ENCODE measurements at places on chromosomes 4 and X. TPM values are rescaled to one million over a fixed set of nuclear protein-coding genes. Genes with fewer than 3 reads are reported as not detected.

GRCh38 chrX:155027509-155028066 is 944 bp downstream of the FUNDC2 start:
- DNase-seq: no peak

DNA sequence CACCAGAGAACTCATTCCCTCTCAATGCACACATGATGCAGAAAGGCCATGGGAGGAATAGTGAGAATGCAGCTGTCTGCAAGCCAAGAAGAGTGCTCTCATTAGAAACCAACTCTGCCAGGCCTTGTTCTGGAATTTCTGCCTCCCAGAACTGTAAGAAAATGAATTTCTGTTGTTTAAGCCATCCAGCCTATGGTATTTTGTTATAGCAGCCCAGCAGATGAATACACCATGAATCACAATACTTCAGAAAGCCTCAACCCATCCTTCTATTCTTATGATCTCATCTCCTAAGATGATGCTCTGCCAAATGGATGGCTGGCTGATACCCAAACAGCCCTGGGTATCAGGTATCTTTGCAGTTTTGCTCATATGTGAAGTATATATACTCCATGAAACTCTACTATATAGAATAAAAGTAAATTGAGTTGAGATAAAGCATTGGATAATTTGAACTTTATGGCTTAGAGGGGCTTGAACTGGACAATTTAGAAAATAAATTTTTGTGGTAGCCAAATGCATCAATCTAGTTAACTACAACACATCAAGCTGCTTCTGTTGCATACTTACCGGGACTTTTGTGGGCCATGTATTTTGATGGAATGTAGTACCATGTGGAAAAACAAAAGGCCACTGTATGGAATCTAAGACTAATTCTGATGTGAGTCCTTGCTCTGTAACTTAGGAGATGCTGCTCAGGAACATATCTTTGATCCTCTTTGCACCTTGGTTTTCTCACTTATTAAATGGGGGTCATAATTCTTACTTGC is 245.9 kb downstream of the HS3ST1 start:
- DNase-seq: no peak

GRCh38 chrX:153441296-153441695 is 4.6 kb downstream of the TREX2 start:
- no peak for DNase-seq

- no peak for DNase-seq
These were observed 50.3 kb upstream of the ENPP6 start for GRCh38 chr4:184267673-184268583.

Gene CORIN
- total RNA-seq: 0.52 TPM

DNA sequence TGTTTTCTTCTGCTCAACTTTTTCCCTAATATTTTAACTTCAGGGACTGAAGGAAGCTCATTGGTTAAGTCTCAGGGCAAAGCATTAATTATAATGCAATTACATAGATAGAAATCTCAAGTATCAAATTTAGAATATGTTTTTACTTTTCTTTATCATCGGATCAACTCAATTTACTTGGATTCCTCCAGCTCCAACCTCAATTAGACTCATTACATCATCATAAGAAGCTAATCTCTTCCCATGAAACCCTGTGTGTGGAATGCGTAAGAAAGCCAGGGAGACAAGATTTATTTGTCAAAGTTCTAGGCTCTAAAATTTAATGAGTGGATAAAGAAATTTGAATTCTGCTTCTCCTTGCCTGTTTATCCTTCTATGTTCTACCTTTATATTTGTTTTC is 918.4 kb downstream of the ADGRL3 start:
- DNase-seq: no peak

- DNase-seq: no peak
These were observed 609.2 kb downstream of the SPOCK3 start for GRCh38 chr4:166625018-166625637.

- no peak for DNase-seq
These were observed 114.4 kb downstream of the SH3KBP1 start for GRCh38 chrX:19772822-19773628.

GRCh38 chr4:22625311-22625710 is 67.4 kb upstream of the GBA3 start:
- no peak for DNase-seq

Gene USP27X
- 3.9 TPM for total RNA-seq

Gene TLR10
- total RNA-seq: 1.1 TPM

DNA sequence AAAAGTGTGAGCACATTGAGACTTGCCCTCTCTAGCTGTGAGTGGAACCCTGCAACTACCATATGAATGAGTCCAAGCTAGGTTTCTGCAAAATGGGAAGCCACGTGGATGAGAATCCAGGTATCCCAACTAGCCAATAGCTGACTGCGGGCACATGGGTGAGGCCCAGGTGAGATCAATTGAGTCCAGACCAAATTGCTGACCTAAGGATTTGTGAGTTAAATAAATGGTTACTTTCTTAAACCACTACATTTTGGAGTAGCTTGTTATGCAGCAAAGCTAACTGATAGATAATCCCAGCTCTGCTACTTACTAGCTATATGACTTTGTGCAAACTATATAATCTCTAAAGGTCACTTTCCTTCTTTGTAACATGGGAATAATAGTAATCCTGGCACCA is 150.3 kb upstream of the LCORL start:
- DNase-seq: no peak

DNA sequence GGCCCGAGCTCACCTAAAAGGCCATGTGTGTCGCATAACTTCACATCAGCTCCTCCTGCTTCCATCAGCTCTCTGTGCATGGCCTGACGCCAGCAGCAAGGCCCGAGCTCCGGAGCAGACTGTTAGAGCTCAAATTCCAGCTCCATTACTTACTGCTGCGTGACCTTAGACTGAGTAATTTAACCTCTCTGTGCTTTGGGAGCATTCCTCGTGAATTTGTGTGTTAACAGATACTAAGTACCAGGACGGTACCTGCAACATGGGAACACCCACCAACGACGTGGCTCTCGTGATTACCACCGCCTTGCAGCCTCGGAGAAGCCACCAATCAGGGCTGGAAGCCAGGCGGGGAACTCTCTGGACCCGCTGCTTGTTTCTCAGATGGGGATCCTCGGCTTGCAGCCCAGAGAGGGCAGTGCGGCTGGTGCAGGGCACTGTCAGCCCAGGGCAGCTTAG is 12.9 kb downstream of the LETM1 start:
- no peak for DNase-seq

GRCh38 chrX:30212172-30212571 is 3.2 kb upstream of the MAGEB2 start:
- no peak for DNase-seq

- no peak for DNase-seq
These were observed 227.8 kb upstream of the SPRY1 start for GRCh38 chr4:123168812-123169211.

Gene STAP1
- 0.88 TPM for total RNA-seq

DNA sequence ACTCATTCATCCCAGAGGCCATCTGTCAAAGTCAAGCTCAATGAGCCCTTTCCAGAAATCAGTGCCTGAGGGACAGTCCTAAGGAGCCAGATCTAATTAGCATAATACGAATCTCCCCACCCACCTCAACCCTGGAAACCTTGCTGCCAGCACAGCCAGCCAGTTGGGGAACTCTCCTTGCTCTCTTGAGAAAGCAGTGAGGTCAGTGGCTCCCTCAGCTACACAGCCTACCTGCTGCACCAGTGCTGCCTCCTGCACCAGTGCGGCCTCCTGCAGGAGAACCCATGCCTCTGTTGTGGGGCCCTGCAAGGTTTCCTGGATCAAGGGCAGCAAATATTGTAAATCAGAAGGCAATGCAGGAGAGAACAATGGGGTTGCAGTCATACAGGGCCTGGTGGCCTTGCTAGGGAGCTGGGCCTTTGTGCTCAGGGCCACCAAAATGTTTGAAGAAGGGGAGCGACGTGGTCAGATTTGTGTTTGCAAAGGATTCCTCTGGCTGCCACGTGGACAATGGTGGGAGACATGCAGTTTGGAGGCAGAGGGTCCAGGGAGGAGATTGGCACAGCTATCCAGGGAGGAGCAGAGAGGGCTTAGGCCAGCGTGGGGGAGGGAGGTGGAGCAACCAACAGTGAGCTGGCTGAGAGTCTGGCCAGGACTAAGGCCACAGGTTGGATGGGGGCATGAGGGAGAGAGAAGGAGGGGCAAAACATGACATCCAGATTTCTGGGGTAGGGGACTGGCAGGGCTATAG is 124.3 kb upstream of the MAMLD1 start:
- DNase-seq: no peak

DNA sequence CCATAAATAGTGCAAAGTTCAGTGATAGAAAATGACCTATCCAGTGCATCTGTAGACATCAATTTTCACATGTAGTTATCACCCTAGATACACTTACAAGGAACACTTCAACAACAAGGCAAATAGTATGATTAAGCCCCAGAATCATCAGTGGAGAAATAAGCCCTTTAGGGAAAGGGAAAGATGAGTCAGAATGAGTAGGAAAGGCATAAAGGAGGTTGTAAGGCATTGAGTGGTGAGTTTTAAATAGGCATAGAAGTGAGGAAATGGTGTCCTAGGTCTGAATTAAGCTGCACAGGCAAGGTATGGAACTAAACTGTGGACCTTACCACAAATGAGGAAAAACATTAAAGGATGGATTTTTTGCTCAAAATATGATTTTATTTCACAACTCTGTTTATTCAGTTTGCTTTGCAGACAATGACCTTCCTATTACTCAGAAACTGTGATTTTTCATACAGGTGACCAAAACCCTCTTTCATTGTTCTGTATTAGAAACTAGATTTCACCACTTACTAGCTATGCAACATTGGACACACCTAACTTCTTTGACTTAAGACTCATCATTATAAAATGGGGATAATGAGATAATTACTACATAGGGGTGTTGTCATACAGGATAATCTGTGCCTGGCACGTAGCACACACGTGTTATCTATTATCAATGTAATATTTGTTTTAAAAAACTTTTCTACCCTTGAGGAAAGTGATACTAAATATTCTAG is 57.0 kb upstream of the MAP9 start:
- no peak for DNase-seq

GRCh38 chr4:2598511-2599303 is 62.3 kb downstream of the FAM193A start:
- no peak for DNase-seq

DNA sequence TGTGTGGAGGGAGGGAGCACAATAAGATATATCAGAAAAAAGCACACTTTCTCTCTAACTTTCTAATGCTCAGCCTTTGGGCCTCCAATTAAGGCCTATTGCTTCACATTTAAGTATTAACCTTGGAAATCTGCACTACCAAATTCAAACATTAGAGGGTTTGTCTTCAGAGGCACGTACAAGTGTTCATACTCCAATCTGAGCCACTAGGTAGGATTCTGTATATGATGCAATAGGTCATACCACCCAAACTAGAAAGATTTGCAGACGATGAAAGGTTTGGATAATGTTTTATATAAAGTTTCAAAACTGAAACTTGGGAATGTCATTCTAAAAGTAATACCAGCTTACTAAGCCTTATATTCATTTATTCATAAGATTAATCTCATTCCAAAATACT is 106.4 kb downstream of the MID1 start:
- DNase-seq: no peak

Gene CLNK
- total RNA-seq: 0.30 TPM

DNA sequence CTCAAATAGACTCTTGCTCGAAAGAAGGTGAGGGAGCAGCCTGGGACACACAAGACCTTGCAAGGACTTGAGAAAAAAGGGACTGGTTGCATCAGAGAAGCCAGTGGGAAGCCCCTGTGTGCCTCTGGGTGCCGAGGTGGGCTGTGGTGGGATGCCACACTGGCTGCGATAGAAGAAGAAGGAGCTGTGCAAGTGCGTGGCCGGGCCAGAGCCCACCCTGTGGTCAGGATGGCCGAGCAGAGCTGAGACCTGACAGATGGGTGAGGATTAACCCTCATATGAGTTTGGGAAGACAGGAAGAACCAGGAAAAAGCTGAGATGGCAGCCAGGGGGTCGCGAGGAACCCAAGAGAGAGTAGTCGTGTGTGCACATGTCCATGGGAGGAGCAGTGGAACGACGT is 44.6 kb upstream of the HGFAC start:
- no peak for DNase-seq

- DNase-seq: no peak
These were observed 45.8 kb upstream of the GIMD1 start for GRCh38 chr4:106414366-106414765.

DNA sequence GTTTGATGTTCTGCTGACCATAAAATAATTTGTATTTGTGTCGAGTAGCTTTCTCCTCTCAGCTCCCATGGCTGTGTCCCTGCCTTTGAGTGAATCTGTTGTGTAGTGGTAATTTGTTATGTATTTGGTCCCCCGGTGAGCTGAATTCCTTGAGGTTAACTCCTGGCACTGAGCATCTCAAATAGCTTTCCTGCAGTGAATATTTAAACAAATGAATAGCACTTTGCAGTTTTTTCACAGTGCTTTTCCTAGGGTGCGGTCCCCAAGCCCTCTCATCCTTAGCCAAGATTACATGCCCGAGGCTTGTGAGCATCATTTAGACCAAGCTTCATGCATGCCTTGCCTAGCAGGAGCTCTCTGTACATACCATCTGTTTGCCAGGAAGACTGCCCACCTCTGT is 74.2 kb downstream of the CLDN34 start:
- DNase-seq: peak; percentile 17

GRCh38 chr4:151804821-151805220 is 44.0 kb upstream of the GATB start:
- DNase-seq: no peak

- DNase-seq: no peak
These were observed 387.3 kb downstream of the SPRY1 start for GRCh38 chr4:123783921-123784320.

GRCh38 chrX:133370696-133371275 is 44.5 kb downstream of the GPC4 start:
- DNase-seq: no peak

Gene DUSP9
- total RNA-seq: not detected

Gene PNMA6F
- total RNA-seq: not detected

DNA sequence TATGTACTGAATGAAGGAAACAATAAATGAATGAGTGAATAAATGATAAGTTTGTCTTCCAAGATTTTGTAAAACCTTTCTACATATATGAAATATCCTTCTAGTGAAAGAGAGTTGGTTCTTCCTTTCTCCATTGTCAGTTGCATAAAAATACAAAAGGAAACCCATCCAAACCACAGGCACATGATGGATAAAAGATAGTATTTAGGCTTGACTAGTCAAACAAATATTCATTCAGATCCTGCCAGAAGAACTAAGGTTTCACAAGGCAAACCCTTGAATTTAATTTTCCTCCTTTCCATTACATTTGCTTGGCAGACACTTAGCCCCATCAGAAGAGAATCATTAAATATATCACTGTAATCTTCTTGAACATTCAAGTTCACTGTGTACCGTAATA is 208.4 kb downstream of the COL25A1 start:
- no peak for DNase-seq

DNA sequence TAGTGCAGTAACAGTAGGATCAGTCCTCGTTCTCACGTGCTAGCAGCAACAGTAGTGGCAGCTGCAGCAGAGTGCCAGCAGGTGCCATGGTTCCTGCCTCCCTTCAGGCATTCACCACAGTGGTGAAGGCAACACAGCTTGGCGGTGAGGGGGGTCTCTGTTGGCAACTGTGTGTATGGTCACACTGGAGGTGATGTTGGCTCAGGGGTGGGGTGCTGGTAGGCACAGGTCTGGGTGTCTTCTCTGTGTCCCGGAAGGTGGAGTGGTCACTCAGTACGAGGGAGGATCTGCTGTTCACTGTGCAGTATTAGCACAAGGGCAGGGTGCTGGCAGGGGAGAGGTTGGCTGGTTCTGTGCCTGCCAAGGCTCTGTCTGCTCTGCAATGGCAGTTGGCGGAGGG is 671.8 kb downstream of the CCSER1 start:
- DNase-seq: no peak

Gene FAM47E
- total RNA-seq: 2.4 TPM

Gene ARHGAP36
- total RNA-seq: not detected

All from aorta (tissue), 5 donors.